ENCODE measurements at places on chromosomes 4 and X.
A peak's percentile ranks its signal among the peaks of the same experiment; 100 is the strongest.

- no peak for DNase-seq
These were observed 113.5 kb downstream of the DHX15 start for GRCh38 chr4:24470666-24471485.

GRCh38 chrX:121151293-121151692, 103.9 kb downstream of the GLUD2 start:
- DNase-seq, result no peak

DNA sequence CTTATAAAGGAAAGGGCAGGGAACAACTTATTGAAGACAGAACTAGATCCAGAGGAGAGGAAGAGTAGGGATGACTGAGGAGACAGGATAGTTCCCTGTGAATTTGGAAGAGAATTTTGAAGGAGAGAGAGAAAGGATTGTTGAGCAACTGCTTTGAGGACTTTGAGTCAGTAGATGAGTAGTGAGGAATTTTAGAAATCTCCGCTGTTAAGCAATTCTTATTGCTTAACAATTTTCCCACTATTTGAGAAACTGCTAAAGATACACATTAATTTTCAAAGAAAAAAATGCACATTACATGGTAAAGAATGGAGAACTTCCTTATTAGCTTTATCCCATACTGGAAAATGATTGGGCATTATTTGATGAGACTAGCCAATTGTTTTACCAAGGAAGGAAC, 116.3 kb upstream of the NRK start:
- DNase-seq, result no peak

- no peak for DNase-seq
These were observed 154.2 kb downstream of the FHIP1A start for GRCh38 chr4:151563194-151563593.

- no peak for DNase-seq
These were observed 279.6 kb downstream of the CFAP299 start for GRCh38 chr4:80615099-80615498.

DNA sequence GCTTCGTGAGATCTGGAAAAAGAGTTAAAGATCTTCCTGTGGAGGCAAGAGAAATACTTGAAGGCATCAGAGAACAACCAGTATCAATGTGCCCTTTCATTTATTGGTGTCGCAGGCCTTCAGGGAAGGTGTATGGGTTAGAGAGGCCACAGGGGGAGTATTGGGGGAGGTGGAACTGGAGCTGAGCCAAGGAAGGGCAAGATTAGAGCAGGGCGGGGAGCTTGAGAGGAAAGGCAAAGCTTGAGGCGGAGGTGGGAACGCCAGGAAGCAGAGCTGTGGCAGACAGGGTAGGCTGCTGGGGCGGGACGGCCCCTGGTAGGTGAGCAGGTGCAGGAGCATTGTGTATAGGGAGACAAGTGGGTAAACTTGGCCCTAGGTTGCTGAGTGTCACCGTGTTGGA, 329.9 kb downstream of the ARHGAP10 start:
- DNase-seq, result no peak

DNA sequence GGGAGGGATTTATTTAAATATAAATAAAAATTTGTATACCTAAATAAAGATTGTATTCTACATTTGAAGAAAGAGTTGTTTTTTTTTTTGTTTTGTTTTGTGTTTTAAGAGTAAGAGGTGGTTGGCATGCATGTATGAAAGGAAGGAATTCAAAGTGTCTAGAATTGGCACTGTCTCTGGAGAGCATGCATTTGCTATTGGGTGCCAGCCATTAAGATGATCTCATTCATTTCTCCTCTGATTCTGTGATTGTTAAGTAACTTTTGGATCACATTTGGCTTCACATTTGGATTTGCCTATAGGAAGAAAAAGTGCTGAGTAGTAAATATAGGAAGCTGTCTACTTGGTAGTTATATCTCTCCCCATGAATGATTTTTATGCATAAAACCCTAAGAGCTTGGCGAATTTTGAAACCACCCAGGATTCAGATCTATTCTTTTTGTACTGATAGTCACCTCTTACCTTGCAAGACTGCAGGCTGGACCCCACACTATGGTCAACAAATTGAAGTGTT, 7.8 kb upstream of the BOD1L1 start:
- DNase-seq, result no peak

- DNase-seq, result no peak
These were observed 200.9 kb upstream of the SLIT2 start for GRCh38 chr4:20050768-20051167.

DNA sequence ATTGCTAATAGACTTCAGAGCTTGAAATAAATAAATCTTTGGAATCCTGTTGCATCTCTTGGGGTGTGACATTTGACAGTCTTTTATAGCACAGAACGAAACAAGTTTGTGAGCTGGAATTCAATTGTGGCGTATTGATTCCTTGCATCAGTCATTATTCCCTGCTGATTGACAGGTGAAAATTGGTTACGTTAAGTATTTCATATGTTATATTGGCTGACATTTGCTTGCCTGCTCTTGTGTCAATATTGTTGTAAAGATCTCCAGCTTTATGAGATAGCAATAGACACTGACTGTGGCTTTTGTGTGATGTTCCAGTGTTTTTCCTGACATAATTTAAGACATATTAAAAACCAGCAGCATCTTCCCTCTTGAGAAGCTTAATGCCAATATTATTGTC, 644.4 kb upstream of the FAM241A start:
- DNase-seq, result no peak

DNA sequence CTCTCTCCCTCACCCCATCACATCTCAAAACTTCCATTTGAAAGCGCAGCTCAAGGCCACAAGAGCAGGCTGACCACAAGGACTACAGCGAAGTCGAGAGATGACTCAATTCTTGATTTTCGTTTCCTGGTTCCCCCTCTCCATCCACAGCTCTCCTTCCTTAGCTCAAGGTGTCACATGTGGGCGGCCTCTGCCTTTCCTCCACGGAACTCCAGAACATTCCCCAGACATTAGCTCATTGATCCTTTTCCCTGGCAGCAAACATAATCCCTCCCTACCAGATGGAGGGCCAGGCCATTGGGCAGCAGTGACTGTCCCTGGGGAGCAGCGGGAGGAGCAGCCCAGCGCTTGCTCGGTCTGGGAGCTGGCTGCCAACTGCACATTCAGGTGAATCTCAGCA, 56.3 kb downstream of the CCDC149 start:
- DNase-seq, result no peak

DNA sequence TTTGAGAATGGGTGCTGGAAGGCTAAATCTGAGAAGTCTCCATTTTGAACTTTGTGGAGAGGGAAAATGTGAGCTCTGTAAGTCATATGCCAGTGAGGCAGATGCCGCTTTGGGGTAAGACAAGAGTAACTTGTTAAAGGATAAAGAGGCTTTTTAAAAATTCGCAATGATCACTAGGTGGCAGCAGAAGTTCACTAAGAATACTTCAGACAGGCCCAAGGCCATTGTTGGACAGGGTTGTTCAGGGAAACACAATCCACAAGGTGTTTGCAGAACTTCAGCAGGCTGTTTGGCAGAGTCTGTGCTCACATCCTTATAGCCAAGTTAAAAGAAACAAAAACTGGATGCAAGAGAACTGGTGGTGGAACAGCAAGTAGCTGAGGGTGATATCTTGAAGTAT, 13.7 kb upstream of the PIGA start:
- DNase-seq, result no peak

DNA sequence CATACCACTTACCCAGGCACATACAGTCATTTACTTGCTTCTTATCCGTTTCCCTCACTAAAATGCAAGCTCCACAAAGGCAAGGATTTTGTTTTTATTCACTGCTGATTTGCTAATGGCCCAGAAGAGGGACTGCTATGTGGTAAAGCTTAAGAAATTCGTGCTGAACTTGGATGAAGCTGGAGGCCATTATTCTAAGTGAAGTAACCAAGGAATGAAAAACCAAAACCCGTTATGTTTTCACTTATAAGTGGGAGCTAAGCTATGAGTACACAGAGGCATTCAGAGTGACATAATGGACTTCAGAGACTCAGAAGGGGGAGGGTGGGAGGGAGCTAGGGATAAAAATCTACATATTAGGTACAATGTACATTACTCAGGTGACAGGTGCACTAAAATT, 47.2 kb downstream of the RAB33B start:
- no peak for DNase-seq

- DNase-seq, result no peak
These were observed 21.0 kb upstream of the ANXA10 start for GRCh38 chr4:168071304-168071703.

DNA sequence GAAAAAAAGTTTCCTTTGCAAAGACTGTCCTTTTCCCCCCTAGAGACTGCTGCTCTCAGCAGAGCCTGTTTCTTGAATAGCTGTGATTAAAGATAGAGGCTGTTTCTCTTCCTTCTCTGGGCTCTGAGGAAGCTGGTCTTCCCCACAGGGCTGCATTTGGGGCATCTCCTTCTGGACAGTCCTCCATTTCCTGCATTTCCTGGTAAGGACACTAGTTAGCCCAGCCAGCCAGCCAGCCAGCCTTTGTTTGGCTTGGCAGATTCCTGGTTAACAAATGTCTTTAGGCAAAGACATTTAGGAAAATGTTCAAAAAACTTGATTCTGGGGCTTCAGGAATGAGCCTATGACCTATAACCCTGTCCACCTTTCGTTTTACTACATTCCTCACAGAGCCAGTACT, 34.0 kb upstream of the PLAC1 start:
- no peak for DNase-seq

GRCh38 chrX:18955676-18956075, 28.2 kb downstream of the PHKA2 start:
- DNase-seq, result no peak

- DNase-seq, result no peak
These were observed 41.8 kb upstream of the WDR1 start for GRCh38 chr4:10158333-10158942.

- DNase-seq, result no peak
These were observed 10.3 kb downstream of the FGF2 start for GRCh38 chr4:122836941-122837340.

DNA sequence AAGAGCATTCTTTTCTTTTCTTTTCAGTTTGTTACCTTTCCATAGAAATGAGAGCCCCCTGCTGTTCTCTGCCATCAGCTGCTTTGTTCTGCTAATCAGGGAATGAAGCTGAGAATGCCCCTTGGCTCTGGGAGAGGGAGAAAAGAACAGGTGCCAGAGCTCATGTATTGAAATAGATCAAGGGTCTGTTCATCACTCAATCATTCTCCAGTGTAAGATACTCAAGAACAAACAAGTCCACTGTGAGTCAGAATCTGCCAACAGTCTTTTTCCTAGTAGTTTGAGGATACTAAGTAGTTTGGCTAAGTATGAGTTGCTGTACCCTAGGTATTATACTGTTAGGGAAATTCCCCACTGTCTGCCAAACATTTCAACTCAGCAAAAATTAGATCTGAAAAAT, 144.3 kb downstream of the RTL3 start:
- DNase-seq, result no peak

- no peak for DNase-seq
These were observed 37.2 kb downstream of the FRMD7 start for GRCh38 chrX:132090403-132091159.

- DNase-seq, result no peak
These were observed 72.3 kb upstream of the ADGRG2 start for GRCh38 chrX:19194285-19195242.

- DNase-seq, result peak; percentile 41
These were observed 14.8 kb downstream of the PDK3 start for GRCh38 chrX:24479924-24480323.

GRCh38 chr4:175412746-175413145, 399.3 kb downstream of the GPM6A start:
- no peak for DNase-seq

DNA sequence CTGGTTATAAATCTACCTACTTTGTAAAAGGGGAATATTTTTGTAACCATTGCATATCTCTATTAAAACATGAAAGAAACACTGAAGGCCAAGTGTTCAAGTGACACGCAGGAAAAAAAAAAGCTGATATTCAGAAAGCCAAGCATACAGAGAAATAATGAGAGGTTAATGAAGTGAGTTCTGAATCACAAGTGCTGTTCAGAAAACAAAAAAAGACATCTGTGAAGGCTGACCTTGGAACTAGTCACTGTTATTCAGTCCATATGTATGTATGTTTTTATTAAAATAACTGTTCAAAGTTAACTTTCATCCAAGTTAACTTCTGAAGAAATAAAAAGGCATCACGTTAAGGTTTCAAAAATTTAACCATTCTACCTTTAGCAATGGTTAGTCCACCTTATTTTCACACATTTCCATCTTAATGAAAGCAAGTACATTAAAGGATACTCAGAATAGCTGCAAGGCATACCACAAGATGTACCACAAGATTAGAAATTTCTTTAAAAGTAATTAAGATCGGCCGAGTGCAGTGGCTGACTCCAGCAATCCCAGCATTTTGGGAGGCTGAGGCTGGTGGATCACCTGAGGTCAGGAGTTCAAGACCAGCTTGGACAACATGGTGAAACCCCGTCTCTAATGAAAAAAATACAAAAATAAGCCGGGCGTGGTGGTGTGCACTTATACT, 31.4 kb downstream of the SH3RF1 start:
- DNase-seq, result no peak

DNA sequence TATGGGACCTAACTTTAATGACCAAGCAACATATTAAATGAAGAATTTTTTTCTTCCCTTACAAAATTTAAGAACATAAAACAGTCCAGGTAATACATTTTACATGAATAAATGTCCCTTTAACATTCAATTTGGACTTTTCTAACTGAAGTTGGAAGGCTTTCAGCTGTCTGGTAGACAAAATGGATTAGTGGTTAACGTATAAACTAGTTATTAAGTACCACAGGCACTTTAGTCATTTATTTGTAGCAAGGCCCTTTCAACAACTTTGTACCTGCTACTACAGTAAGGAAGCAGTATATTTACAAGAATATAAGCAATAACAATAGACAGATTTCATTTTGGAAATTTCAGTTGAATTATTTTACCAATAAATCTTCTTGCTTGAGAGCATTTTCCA, 152.5 kb upstream of the TENT5D start:
- DNase-seq, result no peak

- no peak for DNase-seq
These were observed 772 bp upstream of the FBXW7 start for GRCh38 chr4:152536545-152537182.

DNA sequence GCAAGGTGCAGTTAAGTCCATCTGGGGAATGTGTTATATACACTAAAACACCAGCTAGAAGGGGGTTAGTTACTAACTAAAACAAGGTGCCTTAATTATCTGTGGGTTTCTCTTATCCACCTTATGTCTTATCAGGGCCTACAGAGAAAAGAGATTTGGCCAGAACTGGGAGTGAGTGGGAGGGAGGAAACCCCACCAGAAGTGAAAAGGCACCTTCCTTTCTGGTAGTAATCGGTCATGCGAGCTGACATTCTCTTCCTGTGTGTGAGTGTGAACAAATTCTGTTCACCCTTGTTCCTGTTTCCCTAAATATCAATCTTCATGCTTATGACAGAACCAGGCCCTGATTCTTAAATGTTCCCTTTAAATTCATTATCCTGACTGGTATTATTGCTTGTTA, 43.5 kb downstream of the SRPX2 start:
- no peak for DNase-seq

DNA sequence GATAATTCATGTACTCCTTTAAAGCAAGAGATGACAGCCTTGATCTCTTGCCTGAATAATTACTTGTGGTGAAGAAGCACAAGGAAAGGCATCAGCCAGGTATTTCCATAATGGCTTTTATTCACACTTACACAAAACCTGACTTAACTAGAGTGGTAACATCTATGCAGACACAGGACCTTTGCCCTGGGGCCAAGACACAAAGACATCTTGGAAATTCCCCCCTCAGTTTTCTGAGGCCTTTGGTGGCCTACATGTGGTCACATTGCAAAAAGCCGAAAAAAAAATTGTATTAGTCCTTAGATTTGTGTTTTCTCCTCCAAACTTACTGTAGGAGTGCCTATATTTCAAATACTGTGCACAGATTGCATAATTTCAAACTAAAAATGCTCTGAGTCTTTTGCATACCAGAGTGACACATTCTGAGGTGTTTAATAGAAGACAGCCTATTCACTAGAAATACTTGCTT, 172.4 kb downstream of the PDGFC start:
- no peak for DNase-seq

- no peak for DNase-seq
These were observed 46.1 kb upstream of the FAM9C start for GRCh38 chrX:13090339-13091110.
